Colonic mucosa (tissue), 4 donors: ENCODE measurements at places on chromosomes 12 and 14. TPM values are rescaled to one million over a fixed set of nuclear protein-coding genes. Genes with fewer than 3 reads are reported as not detected.

The GPR162 gene
- 1.9 TPM for total RNA-seq

The AHNAK2 gene
- total RNA-seq = 21.5 TPM

The LMNTD1 gene
- total RNA-seq = not detected

The LMO3 gene
- total RNA-seq = 0.72 TPM

DNA sequence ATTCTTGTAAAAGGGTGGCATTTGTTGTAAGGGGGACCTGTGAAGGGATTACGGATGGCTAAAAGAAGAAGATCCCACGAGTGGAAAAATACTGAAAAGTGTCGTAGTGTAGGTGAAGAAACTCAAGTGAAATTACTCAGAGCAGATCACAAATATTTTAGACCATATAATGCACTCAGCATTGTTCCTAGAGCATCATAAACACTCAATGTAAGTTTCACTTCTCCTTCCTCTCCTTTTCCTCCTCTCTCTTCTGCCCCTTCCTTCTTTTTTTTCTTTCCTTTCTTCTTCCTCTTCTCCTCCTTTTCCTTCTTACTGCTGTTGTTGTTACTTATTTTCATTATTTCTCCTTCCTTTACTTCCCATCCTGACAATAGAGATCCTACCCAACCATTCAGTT lies 445.6 kb downstream of the ADAMTS20 start:
- no peak for DNase-seq

GRCh38 chr14:19917243-19917642 lies 3.2 kb upstream of the OR4K5 start:
- no peak for DNase-seq

DNA sequence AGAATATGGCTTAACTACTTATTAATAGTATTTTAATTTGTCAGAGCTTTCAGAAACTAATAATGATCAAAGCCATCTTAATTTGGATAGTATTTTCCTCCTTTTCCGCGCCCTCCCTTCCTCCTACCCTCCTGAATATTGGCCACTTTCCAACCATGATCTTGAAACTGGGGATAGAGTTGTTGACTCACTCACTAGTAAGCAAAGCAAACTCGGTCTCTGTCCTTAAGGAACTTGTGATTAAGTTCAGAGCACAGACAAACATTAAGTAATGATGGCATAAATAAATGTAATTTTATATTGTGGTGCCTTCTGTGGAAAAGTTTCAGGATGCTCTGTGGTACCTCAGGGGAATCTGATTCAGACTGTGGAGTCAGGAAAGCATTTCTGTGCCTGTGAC lies 75.7 kb downstream of the LRRK2 start:
- no peak for DNase-seq

DNA sequence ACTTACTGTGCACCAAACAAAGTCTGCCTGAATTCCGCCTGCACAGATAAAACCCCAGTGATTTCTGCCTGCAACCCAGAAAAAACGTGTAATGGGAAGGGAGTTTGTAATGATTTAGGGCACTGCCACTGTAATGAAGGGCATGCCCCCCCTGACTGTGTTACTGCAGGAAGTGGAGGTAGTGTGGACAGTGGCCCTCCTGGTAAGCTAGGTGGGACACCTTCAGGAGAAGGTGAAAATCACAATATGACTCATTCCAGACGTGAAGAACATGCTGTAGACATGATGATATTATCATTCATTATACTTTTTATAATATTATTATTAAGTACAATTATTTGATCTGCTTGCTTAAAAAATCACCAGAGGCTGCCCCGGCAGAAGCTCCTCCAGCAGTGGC lies 59.2 kb downstream of the MAPKAPK5 start:
- no peak for DNase-seq

GRCh38 chr12:105107171-105107493 lies 399 bp upstream of the WASHC4 start:
- DNase-seq = no peak

DNA sequence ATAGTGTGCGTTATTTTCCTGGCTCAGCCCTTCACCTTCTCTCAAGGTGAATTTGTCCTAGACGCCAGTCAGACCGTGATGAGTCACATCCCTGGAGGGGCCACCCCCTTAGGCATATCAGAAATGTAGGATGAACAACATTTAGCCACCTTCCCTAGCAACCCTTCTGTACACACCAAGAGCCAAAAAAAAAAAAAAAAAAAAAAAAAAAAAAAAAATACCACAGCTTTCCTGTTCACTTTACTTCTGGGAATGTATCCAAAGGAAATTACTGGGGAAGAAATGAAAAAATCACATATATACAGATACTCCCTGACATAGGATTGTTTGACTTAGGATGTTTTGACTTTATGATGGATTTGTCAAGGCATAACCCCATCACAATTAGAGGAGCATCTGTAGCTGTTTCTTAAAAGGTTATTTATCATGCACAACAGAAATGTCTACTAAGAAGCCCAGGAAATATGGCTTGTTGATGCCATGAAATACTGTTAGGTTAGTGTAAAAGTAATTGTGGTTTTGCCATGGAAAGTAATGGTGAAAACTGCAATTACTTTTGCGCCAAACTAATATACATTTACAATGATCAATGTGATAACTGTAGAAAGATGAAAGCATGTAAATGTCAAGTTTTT lies 68.2 kb upstream of the BDKRB2 start:
- no peak for DNase-seq

- DNase-seq = no peak
Measured at GRCh38 chr12:132140501-132140900, 3.6 kb downstream of the DDX51 start.

DNA sequence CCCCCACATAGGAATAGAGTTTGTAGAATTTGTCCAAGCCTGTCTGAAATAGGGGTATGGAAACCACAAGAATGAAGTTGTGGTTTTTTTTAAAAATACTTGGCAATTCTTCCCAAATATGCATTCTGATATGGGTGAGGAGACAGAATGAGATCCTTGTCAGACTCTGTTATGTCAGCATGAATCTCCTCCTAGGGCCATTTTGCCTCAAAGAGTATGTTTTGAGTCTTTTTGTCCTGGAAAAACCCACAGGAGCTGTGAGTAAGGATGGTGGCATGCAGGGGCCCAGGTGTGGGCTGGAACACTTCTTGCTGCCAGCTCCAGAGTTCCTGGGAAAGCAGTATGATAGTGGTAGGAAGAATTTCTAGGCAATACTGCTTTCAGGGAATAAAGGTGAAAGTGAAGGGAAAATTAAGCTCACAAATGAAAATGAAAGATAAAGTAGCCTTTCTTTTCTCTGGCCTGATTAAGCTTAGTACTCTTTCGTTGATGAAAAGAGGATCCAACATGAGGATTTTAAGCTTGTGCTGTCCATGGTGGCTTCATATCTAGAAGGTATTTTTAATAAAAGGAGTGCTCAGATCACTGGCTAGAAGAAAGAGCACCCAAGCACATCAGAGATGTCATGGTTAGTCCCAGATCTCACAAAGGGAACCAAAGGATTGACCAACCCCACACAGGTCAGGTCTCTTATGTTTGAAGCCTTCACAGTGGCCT lies 130.8 kb downstream of the LLPH start:
- no peak for DNase-seq

DNA sequence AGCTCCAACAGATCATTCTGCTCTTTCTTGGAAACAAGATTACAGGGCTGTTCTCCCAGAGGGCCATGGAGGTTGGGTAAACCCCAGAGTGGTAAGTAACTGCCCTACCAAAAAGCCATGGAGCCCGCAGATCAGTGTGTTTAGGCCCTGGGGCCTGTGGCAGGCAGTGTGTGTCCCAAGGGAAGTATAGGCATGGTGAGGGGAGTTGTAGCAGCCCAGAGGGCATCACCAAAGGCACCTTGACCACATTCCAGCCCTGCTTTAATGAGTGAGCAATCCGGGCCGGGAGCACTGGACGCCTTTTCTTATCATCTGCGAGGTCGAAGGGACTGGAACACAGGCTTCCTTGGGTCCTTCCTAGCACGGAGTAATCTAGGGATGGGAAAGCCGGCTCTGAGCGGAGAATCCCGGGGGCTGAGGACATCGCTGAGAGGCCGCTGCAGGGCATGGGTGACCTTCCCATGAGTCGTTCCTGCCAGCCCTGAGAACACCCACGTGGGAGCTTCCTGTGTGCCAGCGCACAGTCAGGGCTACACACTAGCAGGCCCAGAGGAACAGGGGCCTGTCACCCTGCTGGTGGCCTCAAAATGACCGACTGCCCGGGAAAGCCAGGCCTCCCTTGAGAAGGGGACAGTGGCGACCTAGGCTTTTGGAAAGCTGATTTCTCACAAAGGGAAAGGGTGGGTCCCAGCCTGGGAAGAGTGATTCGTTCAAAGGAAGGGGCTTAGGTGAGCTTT lies 91.3 kb downstream of the NINJ2 start:
- no peak for DNase-seq
